T-helper 1 cell (primary cell): ENCODE measurements at places on chromosomes 7 and 10.

DNA sequence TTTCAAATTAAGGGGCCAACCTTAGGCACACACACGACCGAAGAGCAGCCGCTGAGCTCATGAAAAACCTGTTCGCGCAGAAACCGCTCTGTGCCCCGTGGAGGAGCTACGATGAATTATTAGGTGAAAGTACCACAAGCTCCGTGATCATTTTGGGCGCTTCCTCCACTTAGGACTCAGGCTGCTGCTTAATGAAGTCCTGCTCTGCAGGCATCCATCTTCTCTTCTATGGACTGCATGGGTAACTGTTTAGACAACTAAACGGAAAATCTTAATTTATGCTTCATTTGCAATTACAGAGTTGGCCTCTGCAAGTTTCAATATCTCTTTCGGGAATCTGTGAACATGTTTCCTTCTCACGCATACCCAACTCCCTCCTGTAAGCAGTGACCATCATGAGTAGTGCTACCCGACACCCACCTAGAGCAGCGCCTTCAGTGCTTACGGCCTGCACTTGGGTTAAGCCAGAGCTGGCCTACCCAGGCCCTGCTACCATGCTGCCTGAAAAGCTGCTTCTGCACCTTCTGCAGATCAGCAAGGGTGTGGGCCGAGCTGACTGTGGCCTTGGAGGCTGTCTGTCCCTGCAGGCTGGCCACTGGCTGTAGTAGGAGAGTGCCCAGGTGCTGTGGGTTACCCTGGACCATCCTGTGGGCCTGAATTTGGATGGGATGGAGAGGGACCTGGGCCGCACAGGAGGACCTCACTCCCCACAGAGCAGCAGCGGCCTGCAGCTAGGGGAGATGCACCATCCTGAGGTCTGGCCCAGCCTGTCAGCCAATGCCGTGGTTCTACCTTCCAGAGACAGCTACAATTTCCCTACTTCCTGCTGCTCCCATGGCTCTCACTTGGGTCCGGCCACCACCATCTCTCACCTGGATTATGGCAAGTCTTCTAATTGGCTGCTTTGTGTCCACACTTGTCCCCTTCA is 36.0 kb downstream of the GNA12 start:
- DNase-seq: no peak

DNA sequence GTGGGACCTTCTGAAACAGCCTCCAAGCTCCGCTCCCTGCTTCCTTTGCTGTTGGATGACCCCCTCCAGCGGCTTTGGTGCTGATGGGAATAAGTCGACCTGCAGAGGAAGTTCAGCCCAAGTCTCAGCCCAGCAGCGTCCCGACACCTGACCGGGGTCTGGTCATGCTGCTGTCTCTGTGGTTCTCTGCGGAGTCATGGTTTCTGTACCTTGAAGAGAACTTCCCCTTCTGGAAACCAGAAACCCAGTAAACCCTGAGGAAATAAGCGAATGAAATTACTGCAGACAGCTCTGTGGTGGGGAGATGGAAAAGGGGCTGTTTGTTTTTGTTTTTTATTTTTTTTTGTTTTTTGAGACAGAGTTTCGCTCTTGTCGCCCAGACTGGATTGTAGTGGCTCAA is 18.3 kb upstream of the ZNF12 start:
- DNase-seq: no peak

DNA sequence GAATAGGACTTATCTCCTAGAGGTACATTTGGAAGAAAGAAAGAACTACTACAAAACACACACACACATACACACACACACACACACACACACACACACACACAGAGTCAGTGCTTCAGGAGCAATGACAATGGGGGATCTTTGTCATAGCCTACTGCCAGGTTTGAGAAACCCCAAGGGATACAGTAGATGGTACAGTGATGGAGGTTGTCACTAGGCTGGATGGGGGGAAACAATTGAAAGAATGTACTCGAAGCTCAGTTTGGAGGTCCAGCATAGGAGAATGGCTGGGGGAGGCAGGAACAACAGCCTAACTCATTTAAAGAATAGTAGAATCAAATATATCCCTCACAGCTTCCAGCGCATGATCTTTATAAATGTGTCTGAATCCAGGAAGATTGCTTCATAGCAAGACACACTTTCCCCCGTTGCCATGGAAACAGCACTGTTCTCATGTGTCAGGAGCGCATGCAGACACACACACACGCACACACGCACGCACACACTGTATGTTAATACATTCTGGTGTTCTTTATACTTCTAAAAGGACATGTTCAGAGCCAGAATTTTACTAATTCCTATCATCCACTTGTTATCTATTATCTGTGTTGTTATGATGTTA is 32.6 kb upstream of the ZNRF2 start:
- no peak for DNase-seq

DNA sequence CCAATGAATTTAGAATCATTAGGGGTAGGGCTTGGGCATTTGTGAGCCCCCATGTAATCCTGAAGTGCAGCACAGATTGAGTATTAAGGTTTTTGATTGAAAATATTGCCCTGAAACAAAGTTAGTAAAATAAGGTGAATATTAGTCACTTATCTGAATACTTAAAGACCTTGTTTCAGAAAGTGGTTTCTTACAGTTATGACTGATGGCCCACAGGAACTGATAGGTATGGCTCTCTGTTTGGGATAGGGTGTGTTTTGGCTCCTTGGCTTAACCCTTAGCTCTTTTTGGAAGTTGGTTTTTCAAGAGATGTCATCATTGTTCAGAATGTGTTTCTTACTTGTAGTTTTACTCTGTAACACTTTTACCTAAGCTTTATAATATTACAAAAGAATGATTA is 34.8 kb downstream of the MDFIC start:
- no peak for DNase-seq

DNA sequence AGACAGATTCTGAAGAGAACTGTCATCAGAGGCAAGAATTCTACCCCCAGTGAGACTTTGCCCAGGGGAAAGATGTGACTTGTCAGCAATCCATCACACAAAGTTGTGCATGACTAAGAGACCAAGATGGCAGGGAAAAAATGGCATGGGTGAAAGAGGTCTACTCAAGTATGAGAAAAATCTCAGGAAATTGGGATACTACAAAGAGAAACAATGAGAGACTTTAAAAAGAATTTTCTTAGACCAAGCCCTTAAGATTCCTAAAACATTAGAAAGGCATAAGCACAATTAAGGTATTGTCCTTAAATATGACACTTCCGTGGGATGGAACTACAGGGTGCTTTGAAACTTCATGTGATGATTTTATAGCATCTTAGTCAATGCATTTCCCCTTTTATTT is 45.6 kb upstream of the PDE1C start:
- DNase-seq: no peak

DNA sequence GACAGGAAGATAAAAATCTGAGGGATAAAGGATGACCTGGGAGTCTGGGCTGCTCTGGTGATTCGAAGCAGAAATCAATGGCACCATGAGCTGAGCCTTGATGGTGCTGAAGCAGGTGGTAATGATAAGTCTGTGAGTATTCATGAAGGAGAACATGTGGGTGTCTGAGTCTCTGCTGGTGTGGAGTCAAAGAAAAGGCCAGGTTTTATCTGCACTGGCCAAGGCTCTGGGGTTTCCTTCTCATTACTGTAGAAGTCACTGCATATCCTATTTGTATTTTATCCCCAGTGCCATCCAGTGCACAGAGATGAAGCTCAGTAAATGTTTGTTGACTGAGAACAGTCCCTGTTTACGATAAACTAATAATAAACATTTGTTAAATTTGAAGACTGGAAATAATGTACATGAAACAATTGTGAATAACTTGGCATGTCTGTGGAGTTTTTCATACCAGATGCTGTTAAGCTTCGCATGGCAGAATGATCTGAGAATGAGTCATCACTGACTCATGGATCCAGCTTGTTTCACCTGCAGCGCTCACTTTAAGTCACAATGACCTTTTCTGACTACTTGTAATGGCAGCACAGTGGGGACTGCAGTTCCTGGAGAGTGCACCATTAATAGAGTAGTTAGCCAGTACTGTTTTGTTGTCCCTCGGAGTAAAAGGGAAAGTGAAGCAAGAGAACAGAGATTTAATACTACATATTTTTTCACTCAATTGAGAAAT is 538.5 kb downstream of the HTR7 start:
- DNase-seq: no peak

DNA sequence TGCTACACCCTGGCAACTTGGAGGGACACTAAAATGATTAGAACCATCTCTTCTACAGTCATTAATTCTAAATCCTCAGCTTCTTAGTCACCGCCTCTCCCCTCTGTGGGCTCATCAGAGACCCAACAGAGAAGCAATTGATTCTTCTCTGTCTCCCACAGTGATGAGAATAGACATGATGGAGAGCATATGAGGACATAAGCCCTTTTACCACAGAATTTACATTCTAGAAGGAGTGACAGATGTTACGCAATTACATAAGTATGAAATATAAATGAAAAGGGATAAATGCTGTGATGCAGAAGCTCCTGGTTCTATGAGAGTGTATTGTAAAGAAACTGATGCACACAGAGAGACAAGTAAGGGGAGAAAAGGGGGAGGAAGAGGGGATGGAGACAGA is 18.1 kb upstream of the ABCB5 start:
- DNase-seq: no peak

GRCh38 chr10:71230656-71231025 is 18.3 kb downstream of the UNC5B start:
- DNase-seq: no peak

DNA sequence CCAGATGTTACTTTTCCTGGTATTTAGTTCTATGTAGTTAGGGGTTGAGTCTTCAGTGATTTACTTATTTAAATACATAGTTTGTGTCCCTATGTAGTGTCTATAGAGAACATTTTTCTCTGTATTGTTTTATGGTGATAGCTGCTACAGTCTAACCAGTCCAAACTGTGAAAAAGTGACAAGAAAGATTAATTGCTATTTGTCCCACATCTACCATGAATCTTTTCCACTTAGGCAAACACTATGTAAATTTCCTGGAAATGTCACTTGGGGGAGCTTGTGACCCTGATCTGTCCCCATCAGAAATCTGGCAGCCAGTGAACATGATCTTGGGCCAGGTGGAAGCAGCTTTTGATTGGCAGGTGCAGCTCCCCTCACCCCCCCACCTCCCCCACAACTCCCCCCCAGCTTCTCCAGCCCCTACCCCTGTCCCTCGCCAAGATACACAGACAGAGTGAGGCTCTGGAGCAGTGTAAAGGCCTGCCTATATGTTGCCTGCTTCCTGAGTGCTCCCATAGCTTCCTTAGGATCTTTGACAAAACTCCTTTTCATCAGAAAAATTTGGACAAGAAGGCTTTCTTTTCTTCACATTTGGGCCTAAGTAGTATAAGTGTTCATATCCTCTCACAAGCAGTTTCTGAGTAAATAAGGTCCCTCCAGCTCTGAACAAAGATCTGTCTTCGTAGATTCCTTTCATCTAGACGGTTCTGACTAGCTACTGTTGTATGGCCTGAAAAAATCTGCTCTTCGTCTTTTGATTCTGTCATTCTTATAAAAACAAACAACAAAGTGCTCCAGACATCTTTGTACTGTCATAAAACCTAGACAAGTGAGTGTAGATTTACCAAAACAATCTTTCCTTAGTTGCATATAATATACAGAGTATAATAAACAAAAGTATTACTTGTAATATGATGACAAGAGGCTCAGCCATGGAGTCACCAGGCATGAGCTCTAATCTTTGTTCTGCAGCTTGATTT is 31.5 kb upstream of the SLC13A1 start:
- no peak for DNase-seq

DNA sequence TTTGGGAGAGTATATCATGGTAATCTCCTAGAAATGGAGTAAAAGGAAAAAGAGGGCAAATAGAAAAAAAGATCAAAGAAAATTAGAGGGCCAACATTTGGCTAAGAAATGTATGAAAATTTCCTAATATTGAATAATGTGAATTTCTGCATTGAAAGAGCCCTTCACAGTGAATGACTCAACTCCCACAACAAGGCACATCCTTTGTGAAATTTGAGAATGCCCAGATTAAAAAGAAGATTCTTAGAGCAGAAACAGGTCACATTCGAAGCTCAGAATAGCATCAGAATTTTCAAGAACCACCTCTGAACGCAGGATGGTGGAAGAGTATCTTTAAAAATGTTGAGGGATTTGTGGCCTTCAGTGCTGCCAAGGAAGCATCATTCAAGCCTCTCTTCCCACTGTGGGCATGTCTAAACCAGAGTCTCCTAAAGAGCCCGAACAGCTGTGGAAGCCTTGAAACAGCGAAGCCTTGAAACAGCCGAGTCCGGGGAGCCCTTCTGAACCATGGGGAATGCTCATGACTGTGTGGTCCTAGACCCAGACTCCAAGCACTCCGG is 43.6 kb downstream of the GUSB start:
- no peak for DNase-seq

- no peak for DNase-seq
These were observed 148.3 kb downstream of the SVIL start for GRCh38 chr10:29486433-29486832.

GRCh38 chr7:12909483-12909882 is 222.1 kb downstream of the ARL4A start:
- DNase-seq: no peak

GRCh38 chr10:131747791-131748190 is 153.0 kb upstream of the PPP2R2D start:
- no peak for DNase-seq

GRCh38 chr10:3217301-3217700 is 44.7 kb upstream of the PITRM1 start:
- DNase-seq: no peak

- DNase-seq: no peak
These were observed 1.5 kb downstream of the PIK3CG start for GRCh38 chr7:106866298-106867281.

GRCh38 chr7:138979226-138979979 is 1.8 kb downstream of the KIAA1549 start:
- peak; percentile 13 for DNase-seq

GRCh38 chr7:130667593-130668257 is 823 bp downstream of the COPG2 start:
- DNase-seq: no peak

DNA sequence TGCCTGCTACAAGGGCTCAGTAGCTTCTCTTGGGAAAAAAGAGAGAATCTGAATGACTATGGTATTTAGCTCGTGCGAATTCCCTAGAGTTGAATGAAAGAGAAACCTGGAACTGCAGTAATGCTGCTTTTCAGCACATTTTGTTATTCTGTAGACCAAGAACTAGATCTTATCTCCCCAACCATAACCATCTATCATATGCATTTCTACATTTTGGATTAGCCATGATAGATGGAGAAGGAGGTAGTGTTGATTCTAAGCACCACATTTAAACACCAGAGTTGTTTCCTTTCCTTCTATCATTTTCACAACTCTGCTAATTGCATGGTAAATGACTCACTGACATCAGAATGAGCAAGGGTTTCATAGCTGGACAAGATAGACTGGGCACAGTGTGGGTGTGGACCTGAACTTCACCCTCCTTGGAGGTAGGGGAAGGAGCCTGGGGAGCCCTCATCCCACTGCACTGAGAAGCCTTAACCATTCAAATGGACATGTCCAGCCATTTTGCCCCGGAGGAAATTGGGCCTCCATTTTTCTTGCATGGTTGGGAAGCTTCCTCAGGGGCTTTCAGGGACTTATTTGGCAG is 55.3 kb upstream of the BMPER start:
- DNase-seq: no peak

- no peak for DNase-seq
These were observed 74.3 kb downstream of the PLXNA4 start for GRCh38 chr7:132501956-132502355.
